ENCODE measurements at places on chromosomes 11 and 22.

GRCh38 chr11:75771646-75772410 lies 3.2 kb downstream of the DGAT2 start:
- DNase-seq, result no peak

DNA sequence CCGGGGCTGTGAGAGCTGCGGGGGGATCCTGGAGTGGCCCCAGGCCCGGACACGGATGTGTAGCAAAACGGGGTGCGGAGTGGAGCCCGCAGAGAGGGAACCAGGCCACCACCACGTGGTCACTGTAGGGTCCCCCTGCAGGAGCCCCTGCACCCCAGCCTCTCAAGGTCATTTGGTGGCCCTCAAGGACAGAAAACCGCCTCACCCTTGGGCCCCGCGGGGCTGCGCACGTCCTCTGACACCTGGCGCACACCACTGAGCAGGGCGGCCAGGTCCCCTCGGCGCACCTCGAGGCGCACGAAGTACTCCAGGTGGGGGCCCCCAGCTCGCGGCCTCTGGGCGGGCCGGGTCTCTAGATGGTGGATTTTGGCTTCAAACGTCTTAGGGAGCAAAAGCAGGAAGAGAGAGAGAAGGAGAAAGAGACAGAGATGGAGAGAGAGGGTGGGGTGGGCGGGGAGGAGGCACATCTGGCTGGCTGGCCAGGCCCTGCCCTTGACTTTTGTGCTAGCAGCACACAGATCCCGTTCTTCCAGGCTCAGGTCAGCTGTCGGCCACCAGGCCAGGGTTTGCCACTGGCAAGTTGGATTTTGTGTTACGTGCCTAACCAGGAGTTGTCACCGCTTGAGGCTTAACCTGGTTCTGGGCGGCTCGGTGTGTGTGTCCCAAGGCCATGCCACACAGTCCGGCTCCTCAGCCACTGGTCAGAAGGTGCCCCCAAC lies 3.2 kb downstream of the TH start:
- no peak for DNase-seq

DNA sequence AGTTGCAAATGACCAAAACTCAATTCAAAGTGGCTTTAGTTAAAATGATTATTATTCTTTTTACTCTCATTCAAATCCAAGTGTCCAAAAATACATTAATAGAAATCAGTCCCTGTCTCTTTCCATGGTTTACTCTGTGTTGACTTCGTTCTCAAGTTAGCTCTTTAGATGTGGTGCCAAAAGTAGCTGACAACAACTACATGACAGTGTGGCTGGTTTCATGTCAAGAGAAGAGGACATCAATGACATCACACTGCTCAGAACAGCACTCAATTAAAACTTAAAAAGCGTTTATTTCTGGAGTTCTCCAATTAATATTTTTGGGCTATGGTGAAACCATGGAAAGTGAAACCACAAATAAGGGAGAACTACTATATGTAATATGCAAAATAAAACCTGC lies 1746.9 kb downstream of the LRRC4C start:
- no peak for DNase-seq

- DNase-seq, result peak; percentile 63
Measured at GRCh38 chr11:116691771-116692177, 81.0 kb downstream of the BUD13 start.

DNA sequence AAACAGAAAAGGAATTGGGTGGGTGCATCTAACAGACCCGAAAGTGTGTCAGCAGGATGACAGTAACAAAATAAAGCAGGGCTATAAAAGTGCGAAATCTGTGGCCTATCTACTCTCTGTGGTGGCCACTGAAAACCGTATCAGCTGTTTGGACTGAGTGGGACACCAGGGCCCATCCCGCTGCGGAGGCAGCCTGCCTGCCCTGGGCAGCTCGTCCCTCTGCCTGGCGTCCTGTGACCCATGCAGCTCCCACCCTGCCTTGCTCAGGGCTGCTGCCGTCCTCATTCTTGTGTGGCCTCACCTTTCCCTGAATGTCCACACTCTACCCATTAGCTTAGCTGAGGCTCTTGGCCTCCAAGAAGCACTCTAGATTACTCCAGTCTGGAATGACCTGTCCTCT lies 30.4 kb downstream of the CARS1 start:
- DNase-seq, result no peak

- DNase-seq, result no peak
Measured at GRCh38 chr11:120751550-120751949, 240.0 kb downstream of the GRIK4 start.

- no peak for DNase-seq
Measured at GRCh38 chr11:28284196-28284595, 176.0 kb downstream of the METTL15 start.

DNA sequence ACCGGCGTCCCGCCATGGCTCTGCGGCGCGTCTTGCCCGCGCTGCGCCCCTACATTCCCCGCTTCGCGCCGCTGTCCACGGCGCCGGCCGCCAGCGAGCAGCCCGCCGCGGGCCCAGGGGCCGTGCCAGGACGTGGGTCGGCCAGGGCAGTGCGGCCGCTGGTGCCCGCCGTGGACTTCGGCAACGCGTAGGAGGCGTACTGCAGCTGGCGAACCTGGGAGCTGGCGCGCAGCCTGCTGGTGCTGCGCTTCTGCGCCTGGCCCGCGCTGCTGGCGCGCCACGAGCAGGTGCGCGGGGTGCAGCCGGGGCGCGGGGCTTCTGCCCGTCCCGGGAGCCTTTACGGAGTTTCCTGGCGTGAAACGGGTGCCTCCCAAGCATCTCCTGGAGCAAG lies 20.1 kb downstream of the DGCR6L start:
- no peak for DNase-seq

DNA sequence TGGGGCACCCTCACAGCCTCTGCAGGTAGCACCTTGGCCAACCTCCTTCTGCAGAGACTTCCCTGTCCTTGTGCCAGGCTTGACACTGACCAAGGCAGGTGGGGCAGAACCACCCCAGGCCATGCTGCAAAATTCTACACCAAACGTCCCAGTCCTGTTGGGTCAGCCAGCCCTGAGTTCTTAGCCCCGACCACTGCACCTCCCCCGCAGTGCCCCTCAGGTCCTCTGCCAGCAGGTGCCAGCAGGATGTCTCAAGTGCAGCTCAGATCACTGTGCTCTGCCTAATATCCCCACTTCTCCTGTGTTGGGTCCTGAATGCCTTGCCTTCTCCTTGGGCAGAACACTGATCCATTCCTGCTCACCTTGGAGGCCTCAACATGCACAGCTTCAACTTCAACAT lies 999.7 kb downstream of the TBC1D22A start:
- DNase-seq, result no peak

DNA sequence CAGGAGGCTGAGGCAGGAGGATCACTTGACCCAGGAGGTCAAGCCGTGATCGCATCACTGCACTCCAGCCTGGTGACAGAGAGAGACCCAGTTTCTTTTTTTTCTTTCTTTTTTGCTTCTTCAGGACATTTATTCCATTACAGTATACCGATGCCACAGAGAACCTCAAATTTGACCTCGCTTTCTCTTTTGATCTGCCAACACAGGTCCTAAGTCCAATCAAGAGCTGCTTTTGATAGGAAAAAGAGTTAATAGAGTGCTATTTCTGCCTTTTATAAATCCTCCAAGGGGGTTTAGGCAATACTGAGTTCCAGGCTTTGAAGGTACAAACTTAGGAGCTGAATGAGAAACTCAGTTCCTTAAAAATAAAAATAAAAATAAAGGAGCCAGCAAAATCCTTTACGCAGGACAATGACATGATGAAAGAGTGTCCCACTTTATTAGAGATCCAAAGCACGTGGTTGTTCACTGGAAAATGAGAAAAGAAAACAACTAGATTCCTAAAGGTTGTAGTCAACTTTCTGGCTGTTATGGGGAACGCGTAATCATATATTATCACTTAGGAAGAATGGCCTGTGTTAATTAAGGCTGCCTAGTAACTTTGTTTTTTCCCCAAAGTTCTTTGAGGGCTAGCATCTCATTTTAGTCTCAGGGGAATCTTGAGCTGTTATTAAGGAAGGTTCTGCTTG lies 27.2 kb downstream of the FADD start:
- no peak for DNase-seq

GRCh38 chr11:120180551-120181232 lies 30.1 kb upstream of the OAF start:
- DNase-seq, result no peak

Measured in CD4-positive, alpha-beta T cell treated with Interleukin-17A for 4 hours (primary cell).